ENCODE measurements at places on chromosomes 3 and 15.

GRCh38 chr3:51703761-51704510 is 2.9 kb upstream of the GRM2 start:
- DNase-seq: no peak

GRCh38 chr3:183688874-183689273 is 8.7 kb upstream of the YEATS2 start:
- no peak for DNase-seq

DNA sequence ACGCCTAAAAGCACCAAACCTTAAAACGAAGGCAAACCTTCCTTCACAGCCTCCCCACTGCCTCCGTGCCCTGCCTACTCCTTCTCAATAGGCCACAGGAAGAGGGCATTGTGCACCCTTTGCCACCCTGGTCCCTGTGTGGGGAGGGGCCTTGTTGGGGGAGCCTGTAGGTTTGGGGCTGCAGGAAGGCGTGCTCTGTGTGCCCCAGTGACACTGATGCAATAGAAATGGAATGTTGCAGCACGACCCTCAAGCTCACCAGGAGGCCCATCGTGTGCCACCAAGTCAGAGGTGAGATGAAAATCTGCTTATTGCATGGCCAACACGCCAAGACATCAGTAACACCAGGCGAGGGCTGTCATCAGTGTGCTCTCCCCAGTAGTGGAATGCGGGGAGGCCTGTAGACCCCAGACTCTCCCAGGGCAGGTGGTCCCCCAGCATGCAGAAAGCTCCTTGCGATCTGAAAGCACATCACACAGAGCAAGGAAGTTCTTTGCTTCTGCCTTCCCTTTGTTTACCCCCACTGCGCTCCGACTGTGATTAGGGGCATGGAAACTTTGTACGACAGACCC is 86.2 kb downstream of the ASB7 start:
- DNase-seq: no peak

GRCh38 chr3:65338571-65338970 is 650.8 kb upstream of the ADAMTS9 start:
- DNase-seq: no peak

GRCh38 chr15:50813865-50814264 is 48.4 kb upstream of the SPPL2A start:
- no peak for DNase-seq

GRCh38 chr3:107117922-107118536 is 259.2 kb upstream of the CCDC54 start:
- DNase-seq: no peak

DNA sequence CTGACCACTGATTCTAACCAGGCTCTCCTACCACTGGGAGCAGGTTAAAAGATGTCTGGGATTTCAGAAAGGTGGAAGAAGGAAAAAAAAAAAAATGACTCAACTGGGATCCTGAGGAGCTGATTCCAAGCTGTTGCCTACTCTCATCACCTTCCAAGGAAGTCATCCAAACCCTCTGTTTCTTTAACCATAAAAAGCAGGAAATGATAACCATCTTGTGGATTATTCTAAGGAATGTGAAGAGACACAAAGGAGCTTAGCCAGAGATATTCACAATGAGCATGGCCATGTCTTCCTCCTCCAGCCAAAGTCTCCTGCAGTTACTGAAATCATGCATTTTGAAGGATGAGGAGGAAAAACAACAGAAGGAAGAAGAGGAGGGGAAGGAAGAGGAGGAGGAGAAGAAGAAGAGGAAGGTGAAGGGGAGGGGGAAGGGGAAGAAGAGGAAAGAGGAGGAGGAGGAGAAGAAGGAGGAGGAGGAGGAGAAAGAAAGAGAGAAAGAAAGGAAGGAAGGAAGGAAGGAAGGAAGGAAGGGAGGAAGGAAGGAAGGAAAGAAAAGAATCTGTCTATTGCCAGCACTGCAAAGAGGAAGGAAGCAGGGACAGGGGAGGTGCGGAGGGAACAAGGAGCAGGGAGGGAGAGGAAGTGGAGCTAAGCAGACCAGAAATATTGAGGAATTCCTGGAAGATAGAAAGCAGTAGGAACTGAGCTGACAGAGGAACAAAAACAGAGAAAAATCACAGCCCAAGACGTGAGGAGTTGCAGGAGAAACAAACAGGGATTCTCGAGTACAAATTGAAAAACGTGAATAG is 229.2 kb downstream of the UACA start:
- DNase-seq: no peak

DNA sequence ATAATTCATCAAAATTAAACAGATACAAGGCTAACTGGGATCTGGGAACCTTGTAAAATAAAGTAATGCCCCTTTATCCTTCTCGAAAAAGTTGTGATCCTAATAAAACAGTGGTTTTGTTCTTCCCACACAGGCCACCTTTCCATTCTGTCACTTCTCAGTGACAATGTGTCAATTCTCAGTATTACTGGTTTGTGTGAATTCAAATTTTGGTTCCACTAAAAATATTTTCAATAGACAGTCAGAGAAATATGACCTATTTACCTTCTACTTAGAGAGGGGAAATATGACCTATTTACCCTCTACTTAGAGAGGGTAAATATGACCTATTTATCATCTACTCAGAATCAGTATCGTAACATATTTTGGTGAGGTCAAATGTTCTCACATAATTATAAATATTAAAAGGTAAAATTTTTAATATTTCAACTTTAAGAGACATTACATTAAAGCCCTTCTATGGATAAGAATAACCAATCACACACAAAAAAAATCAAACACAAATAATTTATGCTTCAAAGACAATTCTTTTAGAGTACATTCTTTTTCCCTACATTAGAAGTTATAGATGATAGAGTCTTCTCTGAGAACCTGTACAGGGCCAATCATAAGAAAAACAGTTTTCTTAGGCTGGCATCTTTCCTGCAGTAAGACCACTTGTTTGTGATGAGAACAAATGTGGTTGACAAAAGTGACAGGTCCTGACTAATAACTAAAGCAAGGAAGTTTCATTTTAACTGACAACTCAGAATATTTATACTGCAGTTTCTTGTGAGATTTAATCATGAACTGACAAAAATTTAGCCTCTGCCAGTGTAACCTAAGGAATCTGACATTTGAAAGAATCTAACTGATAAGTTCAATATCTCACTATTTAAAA is 323.3 kb downstream of the DIPK2A start:
- DNase-seq: no peak

All from CD4-positive, alpha-beta T cell (primary cell).